ENCODE measurements at places on chromosomes 11 and 22.

DNA sequence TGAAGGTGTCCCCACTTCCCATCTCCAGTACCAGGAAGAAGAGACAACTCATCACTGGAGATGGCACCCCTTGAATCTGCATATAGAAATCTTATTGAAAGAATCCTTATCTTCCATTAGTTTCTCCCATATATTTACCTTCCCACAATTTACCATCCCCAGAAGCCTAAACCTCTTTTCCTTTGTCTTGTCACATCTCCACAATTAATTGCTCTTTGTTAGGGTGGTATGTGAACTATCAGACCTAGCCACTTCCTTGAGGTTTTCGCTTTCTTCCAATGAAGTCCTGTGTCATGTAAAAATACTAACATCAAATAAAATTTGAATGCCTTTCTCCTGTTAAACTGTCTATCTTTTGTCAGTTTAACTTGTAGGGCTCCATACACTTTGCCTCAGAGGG, 37.9 kb downstream of the FAM227A start:
- DNase-seq: no peak

DNA sequence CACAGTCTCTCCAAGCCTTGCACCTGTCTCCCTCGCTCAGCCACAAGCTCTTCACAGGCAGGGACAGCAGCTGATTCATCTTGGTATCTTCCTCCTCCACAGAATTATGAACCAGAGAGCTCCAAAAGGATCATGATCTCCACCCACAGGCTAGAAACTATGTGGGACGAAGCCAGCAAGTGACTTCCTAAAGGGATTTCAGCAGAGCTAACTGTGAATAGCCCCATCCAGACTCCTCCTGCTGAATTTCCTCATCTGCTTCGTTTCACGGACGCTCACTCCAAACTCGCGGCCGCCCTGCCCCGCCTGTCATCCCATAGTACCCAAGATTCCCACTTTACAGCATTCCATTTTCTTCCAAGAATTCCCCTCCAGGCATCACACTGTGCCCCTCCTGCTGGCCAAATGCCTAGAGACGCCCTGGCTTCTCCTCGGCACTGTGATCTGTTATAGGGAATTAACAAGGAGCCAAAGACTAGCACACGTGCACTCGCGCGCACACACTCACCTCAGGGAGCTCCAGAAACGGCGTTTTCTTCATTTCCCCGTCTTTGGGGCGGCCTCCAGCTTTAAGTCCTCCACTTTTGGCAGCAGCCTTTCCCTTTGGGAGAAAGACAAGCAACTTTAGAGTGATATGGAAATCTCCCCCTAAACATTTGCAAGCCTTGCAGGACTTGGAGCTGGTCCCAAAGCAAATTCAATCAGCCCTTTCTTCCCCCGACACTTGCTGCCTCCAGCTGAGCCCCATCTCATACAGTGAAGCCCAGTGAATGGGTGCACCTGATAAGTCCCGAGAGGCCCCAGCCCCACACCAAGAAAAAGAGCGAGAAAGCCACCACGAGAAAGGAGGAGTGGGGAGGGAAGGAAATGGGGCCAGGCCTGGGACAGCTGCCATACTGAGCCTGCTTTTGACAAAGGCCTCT, 35.5 kb downstream of the SPATA19 start:
- DNase-seq: no peak

DNA sequence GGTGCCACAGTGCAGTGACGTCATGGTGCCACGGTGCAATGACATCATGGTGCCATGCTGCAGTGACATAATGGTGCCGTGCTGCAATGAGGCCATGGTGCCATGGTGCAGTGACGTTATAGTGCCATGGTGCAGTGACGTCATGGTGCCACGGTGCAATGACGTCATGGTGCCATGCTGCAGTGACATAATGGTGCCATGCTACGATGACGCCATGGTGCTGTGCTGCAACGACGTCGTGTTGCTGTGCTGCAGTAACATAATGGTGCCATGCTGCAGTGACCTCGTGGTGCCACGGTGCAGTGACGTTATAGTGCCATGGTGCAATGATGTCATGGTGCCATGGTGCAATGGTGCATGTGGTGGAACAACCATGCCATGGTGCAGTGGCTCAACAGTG, 45.3 kb downstream of the DHCR7 start:
- DNase-seq: no peak

GRCh38 chr11:65329944-65330403, 3.7 kb upstream of the DPF2 start:
- DNase-seq: peak; percentile 69

DNA sequence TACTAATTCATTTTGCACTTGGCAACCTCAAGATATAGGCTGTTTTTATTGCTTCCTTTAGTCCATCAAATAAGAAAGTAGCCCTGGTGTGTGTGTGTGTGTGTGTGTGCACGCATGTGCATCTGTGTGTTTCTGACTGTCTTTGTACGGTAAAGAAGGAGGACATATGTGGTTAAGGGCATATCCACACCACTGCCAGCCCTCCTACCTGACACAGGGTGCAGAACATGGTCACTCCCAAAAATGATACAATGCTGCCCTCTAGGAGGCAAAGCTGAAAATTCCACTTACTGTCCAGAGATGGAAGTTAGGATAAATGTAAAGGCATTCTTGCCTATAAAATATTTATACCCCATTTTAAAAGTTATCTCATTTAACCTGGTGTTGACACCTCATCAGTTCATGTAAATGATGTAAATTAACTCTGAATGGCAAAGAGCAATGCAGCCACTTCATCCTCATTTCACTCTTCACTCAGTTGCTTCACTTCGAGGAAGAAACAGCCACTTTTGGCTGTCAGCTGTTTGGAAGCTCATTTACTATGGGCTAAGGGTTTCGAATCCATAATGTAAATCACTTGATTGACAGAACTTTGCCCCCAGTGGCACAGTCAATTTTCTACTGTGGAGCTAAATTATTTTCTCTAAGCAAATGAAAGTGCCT, 83.1 kb upstream of the MTNR1B start:
- DNase-seq: no peak

GRCh38 chr11:35063488-35063931, 75.5 kb upstream of the CD44 start:
- DNase-seq: no peak

DNA sequence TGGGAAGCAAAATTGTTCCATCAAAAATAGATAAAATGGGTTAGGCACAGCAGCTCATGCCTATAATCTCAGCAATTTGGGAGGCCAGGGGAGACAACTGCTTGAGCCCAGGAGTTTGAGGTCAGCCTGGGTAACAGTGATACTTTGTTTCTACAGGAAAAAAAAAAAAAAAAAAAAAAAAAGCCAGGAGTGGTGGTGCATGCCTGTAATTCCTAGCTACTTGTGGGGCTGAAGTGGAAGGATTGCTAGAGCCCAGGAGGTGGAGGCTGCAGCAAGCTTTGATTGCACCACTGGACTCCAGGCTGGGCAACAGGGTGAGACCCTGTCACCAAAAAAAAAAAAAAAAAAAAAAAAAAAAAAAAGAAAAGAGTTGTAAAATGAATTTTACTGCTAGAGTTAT, 49.6 kb downstream of the KIF18A start:
- DNase-seq: no peak

GRCh38 chr11:36490026-36490806, 19.9 kb downstream of the TRAF6 start:
- DNase-seq: no peak

DNA sequence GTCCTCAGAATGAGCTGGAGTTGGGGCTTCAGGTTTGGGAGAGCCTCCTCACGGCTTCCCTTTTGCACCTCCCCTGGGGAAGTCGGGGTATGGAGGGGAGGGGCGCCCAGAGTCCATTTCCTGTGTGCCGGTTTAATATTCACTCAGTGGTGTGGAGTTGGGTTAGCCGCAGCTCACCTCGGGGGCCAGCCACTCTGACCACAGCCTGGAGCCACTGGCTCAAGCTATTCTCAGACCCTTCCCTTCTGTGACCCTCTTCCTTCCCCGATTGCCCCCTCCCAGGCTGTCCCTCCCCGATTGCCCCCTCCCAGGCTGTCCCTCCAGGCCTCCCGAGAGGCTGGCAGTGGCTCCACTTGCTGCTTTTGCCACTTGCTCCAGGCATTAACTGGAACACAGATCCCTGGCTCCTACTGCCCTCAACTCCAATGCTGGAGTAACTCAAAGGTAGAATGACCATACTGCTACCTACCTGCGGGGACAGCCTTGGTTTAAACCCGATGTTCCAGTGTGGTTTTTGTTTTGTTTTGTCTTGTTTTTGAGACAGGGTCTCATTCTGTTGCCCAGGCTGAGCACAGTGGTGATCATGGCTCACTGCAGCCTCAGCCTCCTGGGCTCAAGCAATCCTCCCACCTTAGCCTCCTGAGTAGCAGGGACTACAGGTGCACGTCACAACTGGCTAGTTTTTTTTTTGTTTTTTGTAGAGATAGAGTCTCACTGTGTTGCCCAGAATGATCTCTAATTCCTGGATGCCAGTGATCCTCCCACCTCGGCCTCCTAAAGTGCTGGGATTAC, 29.3 kb downstream of the RPUSD4 start:
- DNase-seq: no peak

DNA sequence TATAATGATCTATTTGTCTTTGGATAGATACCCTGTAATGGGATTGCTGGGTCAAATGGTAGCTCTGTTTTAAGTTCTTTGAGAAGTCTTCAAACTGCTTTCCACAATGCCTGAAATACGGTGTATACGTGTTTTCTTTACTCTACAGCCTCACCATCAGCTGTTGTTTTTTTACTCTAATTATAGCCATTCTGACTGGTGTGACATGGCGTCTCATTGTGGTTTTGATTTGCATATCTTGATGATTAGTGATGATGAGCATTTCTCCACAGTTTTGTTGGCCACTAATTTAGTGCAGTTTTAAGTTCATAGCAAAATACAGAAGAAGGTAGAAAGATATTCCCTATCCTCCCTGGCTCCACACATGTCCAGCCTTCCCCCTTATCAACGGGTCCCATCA, 26.3 kb upstream of the VPREB1 start:
- no peak for DNase-seq

DNA sequence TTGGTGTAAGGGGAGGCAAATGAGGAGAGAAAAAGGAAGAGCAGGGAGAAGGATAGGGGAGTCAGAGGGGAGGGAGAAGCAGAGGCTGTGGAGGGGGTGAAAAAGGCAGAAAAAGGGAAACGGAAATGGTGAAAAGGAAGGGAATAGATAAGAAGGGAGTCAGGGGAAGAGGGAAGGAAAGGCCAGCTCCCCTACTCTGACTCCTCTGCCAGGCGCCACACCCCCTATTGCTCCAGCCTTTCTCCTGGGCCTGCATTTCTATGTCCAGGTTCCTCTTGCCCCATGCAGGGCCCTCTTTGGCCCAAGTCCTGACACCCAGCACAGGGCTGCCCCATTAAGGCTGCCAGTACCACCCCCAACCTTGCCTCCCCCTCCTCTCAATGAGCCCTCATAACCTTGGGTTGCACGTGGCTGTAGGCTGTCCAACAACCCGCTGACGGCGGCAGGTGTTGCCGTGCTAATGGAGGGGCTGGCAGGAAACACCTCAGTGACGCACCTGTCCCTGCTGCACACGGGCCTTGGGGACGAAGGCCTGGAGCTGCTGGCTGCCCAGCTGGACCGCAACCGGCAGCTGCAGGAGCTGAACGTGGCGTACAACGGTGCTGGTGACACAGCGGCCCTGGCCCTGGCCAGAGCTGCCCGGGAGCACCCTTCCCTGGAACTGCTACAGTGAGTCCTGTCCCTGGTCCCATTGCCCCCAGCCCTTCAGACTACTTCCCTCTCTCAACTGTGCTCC, 3.4 kb upstream of the NHERF4 start:
- no peak for DNase-seq

DNA sequence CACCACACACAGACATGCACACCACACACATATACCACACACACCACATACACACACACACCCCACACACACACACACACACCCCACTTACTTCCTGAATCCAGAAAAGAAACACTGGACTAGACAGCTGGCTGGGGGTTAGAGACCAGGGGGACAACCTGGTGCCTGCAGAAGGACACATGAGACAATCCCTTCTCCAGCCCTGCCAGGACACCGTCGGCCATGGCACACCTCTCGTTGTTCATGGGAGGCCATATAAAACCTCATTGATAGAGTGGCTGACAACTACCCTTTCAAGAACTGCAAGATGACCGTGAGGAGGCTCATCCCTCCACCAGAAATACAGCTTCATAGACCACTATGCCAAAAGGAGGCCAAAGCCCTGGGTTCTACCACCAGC, 54.3 kb downstream of the IGSF9B start:
- DNase-seq: no peak

GRCh38 chr11:75591371-75591770, 29.3 kb downstream of the SERPINH1 start:
- no peak for DNase-seq

GRCh38 chr11:64571410-64572091, 19.5 kb upstream of the SLC22A12 start:
- no peak for DNase-seq

GRCh38 chr11:66051371-66051765, 796 bp upstream of the SF3B2 start:
- DNase-seq: no peak

DNA sequence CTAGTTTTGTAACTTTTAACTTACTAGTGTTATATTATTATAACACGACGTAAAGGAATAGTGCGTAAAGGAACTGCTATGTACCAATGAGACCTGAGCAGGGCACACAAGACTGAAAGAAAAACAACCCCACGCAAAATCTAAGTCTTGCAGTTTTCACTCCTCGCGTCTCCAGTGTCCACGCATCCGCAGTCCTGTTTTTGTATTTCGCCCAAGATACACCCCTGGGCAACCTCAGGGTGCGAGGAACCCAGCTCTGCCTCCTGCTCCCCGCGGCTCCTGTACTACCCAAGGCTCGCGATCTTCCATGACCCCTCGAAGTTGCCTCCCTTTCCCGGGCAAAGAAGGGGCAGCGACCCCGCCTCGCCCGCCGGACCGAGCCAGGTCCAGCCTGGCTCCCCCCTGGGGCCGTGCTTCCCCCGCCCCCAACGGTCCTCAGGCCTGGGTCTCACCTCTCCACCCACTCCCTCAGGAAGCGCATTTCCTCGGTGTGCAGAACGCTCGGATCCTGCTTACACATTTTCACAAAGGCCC, 393 bp downstream of the ST13 start:
- no peak for DNase-seq

- no peak for DNase-seq
Measured at GRCh38 chr11:20351136-20351535, 12.4 kb upstream of the HTATIP2 start.

DNA sequence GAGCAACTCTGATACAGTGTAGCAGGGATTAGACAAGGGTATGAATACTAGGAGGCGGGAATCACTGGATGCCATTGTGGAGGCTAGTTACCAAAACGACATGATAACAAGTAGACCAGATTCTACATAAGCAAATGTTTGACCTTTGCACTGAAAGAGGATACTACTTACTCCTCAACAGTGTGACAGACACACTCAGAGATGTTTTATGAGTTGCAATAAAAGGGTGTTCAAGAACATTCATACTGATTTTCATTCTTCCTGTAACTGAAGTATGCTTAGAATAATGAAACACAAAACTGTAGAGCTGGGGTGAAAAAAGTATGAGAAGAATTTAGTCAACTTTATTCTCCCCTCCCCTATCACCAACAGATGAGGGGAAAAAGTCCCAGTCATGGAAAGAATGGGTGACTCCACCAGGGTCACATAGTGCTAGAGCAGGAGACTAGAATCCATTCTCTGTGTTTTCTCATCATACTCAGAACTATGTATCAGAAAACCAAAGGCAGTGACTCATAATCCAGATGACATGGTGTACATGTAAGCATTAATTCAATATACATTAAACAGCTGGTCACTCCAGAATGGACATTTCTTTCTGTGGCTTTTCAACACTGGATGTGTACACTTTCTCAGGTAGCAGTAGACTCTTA, 32.8 kb downstream of the ARHGAP20 start:
- DNase-seq: no peak

- DNase-seq: peak; percentile 48
Measured at GRCh38 chr22:26642465-26643417, 14.6 kb upstream of the MIAT start.
